ENCODE measurements at places on chromosomes 6 and 20. TPM values are rescaled to one million over a fixed set of nuclear protein-coding genes. Genes with fewer than 3 reads are reported as not detected.

Gene RAET1L
- polyA plus RNA-seq: not detected

Gene COL19A1
- 0.02 TPM for polyA plus RNA-seq

Gene TSPO2
- polyA plus RNA-seq: not detected

Gene CTAGE9
- polyA plus RNA-seq: not detected

Gene PI3
- polyA plus RNA-seq: not detected

Gene SPO11
- polyA plus RNA-seq: not detected

All from naive thymus-derived CD8-positive, alpha-beta T cell (primary cell).